Endothelial cell (in vitro differentiated cells): ENCODE measurements at places on chromosomes 7 and 10.

- H3K36me3 ChIP-seq: no peaks in the 10 kb centered on the region
- no peak for DNase-seq
- peaks cover 21% of the 10 kb centered on the region for H3K27me3 ChIP-seq
- no peak overlapping the region for H3K4me3 ChIP-seq
These were observed 28.0 kb downstream of the PRSS2 start for GRCh38 chr7:142798451-142799436.

- no peaks in the 10 kb centered on the region for H3K36me3 ChIP-seq
- no peaks in the 10 kb centered on the region for H3K27me3 ChIP-seq
- no peaks in the 10 kb centered on the region for H3K4me1 ChIP-seq
These were observed 19.9 kb downstream of the CASD1 start for GRCh38 chr7:94529516-94529915.

GRCh38 chr10:60139798-60140566 is 233.6 kb upstream of the CCDC6 start:
- DNase-seq: no peak
- no peak overlapping the region for H3K4me3 ChIP-seq
- H3K4me1 ChIP-seq: no peaks in the 10 kb centered on the region
- H3K27ac ChIP-seq: no peak overlapping the region
- no peaks in the 10 kb centered on the region for H3K36me3 ChIP-seq

DNA sequence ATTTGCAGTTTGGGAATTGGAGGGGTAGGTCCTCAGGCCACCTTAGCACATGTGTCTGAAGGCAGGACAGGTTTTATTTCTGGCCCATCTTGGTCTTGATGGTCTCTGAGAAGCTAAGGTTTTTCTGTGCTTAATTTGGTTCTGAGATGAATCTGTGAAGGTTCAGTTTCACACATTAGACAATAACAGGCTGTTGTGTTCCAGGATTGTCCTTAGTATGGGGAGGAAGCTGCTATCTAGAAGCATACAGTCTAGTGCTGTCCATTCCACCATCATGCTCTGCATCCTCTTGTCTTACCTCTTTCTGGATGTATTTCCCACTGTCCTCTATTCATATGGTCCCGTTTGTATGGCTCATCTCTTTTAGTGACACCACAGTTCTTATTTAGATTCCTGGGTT is 7.1 kb downstream of the UBE2D1 start:
- H3K4me1 ChIP-seq: peaks cover 5% of the 10 kb centered on the region
- no peak for DNase-seq
- no peaks in the 10 kb centered on the region for H3K36me3 ChIP-seq
- H3K27ac ChIP-seq: no peak overlapping the region

- H3K27ac ChIP-seq: no peak overlapping the region
- H3K27me3 ChIP-seq: peaks cover 7% of the 10 kb centered on the region
- H3K4me3 ChIP-seq: no peak overlapping the region
- no peak for DNase-seq
- H3K36me3 ChIP-seq: peaks cover 3% of the 10 kb centered on the region
These were observed 5.0 kb downstream of the PAOX start for GRCh38 chr10:133384071-133384470.

DNA sequence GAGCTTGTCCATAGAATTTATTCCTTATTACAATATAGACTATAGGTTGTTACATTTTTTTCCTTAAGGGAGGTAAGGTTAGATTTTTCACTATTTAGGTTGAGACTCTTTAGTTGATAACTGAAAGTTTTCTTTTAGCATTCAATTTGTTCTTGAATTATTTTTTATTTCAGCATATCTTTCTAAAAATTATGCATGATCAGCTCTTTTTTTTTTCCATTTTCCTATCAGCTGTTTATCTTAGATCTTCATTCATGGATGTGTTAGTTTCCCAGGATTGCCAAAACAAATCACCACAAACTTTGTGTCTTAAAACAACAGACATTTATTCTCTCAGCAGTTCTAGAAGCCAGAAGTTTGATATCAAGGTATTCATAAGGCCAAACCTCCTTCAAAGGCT is 915.9 kb upstream of the C7orf33 start:
- no peak overlapping the region for H3K4me3 ChIP-seq
- H3K27me3 ChIP-seq: no peaks in the 10 kb centered on the region
- no peaks in the 10 kb centered on the region for H3K4me1 ChIP-seq
- H3K27ac ChIP-seq: no peak overlapping the region
- H3K36me3 ChIP-seq: no peaks in the 10 kb centered on the region

GRCh38 chr7:129939881-129940280 is 12.9 kb downstream of the UBE2H start:
- no peaks in the 10 kb centered on the region for H3K27me3 ChIP-seq
- DNase-seq: no peak
- no peak overlapping the region for H3K4me3 ChIP-seq
- no peaks in the 10 kb centered on the region for H3K4me1 ChIP-seq
- H3K27ac ChIP-seq: no peak overlapping the region

GRCh38 chr10:7417103-7417623 is 6.3 kb upstream of the SFMBT2 start:
- no peaks in the 10 kb centered on the region for H3K36me3 ChIP-seq
- H3K4me3 ChIP-seq: no peak overlapping the region
- peaks cover 9% of the 10 kb centered on the region for H3K27me3 ChIP-seq
- H3K27ac ChIP-seq: no peak overlapping the region
- no peak for DNase-seq
- peaks cover 6% of the 10 kb centered on the region for H3K4me1 ChIP-seq

GRCh38 chr10:14667781-14668180 is 106.9 kb downstream of the FAM107B start:
- H3K4me3 ChIP-seq: no peak overlapping the region
- H3K36me3 ChIP-seq: no peaks in the 10 kb centered on the region
- H3K27ac ChIP-seq: no peak overlapping the region
- H3K27me3 ChIP-seq: peaks cover 1% of the 10 kb centered on the region
- peaks cover 15% of the 10 kb centered on the region for H3K4me1 ChIP-seq
- DNase-seq: no peak

DNA sequence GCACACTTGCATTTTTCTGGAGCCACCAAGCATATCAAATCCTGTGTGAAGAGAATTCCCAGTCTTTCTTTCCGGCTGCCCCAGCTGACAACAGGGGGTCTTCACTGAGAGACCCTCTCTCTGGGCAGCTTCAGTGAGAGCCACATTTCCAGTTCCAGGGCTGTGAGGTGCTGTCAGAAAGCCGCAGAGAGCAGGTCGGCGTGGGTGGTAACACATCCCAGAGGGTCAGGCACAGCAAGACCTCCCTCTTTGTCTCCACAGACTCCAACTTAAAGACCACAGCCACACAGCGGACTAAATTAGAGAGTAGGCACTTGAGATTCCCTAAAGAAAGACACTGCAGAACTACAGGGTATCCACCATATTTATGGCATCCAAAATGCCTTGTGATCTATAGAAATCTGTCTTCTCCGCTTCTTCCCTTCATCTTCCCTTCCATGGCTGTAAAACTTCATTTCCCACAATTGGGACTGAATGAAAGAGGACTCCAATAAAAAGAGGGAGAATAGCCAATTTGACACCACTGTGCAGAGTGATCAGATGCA is 116.0 kb upstream of the C7orf33 start:
- H3K4me3 ChIP-seq: no peak overlapping the region
- peaks cover 6% of the 10 kb centered on the region for H3K4me1 ChIP-seq
- DNase-seq: no peak
- peaks cover 1% of the 10 kb centered on the region for H3K27me3 ChIP-seq
- no peak overlapping the region for H3K27ac ChIP-seq
- H3K36me3 ChIP-seq: no peaks in the 10 kb centered on the region
